ENCODE measurements at places on chromosomes 1 and 21.

DNA sequence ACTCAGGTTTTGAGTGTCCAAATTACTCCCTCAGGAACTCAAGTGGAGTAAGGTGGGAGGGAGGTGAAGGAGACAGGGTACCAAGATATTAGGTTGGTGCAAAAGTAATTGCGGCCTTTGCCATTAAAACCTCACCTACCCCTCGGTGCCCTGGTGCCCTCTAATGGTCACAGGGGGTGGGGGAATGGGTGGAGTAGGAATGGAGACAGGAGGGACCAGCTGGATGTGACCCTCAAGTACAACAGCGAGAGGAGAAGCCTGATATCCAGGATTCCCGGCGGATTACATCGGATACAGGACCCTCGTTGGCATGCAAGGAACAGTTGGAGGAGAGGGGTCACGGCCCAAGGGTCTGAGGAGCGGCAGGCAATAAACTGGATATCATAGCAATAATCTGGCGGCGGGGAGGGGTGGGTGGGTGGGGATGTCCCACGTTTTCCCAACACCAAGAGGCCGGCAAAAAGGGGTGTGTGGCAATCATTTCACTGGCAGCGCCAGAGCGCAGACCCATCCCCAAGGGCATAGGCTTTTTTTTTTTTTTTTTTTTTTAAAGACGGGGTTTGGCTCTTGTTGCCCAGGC lies 4.3 kb upstream of the ZBTB7B start:
- DNase-seq, result no peak

- DNase-seq, result peak; percentile 99
Observed at GRCh38 chr1:27111626-27112573, 43.0 kb downstream of the SLC9A1 start.

DNA sequence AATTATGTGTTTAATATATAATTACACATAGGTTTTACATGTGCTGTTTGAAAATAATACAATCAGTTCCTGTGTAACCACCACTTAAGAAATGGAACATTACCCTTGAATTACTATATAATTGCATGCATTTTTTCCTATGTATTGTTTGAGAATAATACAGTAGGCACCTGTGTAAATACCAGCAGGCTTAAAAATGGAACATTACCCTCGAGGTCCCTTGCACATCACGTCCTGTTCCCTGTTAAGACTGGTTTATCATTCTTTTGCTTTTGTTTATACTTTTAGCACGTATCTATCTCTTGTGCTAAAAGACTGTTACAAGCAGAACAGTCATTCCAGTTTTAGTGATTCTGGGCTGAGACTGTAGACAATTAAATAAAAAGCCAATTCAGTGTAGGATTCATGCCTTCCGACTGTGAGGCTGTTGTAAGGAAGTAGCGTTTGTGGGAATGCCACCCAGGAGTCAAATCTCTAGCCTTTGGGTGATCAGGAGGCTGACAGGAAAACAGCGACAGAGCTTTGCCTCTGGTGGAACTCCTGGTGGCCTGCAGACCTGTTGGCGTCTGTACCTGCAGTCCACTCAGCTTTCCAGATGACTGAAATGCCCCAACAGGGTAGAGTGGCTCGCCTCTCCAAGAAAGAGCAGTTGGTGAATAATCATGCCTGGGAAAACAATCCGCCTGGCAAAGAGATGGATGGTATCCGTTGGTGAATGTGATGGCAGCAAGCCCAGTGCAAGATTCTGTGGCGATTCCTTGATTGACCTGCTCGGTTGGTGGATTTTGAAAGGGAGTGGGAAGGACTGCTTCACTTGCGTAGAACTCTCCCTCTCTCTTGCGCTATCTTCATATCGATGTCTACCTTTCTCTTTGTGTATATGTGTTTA lies 58.0 kb downstream of the DISC1 start:
- DNase-seq, result no peak

DNA sequence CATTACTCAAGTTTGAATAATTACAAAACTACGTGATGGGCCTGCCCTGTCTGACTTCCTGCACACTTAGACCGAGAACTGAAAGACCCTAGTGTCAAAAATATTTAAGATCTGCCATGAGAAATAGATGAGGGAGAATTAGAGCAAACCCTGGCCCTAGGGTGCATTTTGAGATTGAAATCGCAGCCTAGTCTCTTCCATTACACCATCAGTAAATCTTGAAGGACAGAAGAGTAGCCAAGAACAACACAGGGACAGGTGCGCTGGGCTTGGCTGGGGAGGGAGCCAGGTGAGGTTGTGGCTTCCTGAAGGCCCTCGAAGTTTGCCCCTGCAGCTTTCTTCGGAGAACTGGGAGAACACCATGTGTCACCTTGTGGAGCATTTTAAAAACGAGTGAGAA lies 36.7 kb upstream of the KIF26B start:
- no peak for DNase-seq

DNA sequence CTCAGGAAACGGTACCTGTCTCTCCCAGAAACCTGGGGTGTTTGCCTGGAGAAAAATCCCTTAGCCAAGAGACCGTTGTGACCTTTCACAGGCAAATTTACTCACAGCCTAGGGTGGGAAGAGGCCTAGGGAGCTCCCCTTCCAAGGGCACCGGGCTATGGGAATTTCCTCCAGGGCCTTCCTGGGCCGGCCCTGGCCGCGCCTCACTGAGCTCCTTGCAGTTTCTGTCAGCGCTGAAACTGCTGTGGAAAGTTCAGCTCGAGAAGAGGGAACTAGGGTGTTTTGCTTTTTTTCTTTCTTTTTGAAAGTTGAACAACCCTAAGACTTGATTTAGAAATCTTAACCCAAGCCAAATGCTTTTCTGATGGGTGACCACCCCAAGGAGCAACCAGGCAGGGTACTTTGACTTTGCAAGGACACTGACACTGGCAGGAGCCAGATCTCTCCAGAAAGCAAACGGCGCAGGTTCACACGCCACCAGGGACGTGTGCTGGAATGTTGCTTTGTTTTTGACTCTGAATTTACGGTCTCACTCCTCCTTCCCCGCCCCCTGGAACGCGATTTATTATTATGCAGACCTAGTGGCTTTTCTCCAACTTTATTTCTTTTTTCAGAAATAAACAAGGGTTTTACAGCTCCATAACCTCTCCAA lies 229.6 kb upstream of the JUN start:
- peak; percentile 23 for DNase-seq

DNA sequence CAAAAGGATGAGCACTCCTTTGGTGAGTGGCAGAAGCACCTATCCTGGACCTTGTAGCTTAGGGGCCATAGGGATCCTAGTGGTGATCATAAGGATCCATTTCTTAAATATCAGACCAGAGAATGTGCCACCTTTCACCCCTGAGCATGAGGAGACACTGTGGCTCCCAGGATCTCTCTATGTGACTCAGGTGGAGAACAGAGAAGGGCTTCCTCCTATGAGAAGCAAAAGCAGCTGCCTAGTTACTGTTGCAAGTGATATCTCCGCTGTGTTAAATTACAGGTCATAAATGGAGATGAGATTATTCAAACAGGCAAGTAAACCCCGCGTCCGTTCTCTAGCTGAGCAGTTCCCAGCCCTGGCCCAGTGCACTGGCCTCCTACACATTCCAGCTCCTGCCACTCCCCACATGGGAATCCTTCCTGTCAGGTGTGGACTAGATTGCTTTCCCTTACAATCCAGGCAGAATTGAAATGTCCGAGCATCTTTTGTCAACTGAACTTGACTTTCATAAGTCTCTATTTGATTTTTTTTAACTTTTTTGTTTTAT lies 26.3 kb downstream of the CLEC20A start:
- DNase-seq, result no peak

GRCh38 chr1:215477632-215478031 lies 89.5 kb upstream of the KCTD3 start:
- no peak for DNase-seq

GRCh38 chr1:66351478-66351877 lies 182.5 kb upstream of the SGIP1 start:
- no peak for DNase-seq

DNA sequence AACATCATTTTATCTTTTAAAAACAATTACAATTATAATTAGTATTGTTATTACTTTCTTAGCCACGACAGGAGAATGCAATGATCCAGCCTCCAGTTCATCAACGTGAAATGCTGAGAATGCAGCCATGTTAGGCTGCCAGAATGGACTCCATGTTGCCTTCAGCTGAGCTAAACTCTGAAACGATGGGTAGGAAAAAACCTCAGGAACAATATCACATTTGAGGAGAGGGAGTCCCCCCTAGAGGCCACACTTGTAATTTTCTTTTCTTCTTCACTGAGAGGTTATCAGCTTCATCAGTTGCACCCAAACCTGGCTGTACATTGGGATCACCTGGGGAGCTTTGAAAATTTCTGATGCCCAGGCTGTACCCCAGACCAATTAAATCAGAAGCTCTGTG lies 34.6 kb upstream of the DNAH14 start:
- no peak for DNase-seq

DNA sequence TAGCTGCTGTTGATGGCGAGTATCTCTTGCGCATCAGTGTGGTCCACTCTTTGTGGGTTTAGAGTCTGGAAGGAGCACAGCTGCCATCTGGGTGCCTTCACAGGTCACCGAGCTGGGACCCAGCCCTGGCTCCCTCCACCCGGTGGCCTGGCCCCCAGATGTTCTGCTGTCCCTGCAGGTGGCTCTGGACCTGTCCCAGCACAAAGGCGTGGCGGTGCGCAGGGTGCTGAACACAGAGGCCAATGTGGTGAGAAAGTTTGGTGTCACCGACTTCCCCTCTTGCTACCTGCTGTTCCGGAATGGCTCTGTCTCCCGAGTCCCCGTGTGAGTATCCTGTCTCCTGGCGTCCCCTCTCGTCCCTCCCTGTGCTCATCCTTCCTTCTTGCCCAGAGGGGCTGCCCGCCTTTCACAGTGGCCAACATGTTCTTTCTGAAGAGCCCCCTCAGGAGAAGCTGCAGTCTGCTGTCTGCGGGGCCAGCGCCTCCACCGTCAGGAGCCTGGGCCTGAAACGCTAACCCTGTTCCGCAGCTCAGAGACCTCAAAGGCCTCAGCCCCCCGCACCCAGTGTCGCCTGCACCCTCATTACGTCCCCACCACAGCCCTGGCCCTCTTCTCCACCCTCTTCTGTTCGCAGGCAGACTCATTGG lies 27.4 kb downstream of the QSOX1 start:
- DNase-seq, result no peak

- peak; percentile 21 for DNase-seq
Observed at GRCh38 chr1:156025876-156026275, 5.1 kb upstream of the SSR2 start.

GRCh38 chr1:30654188-30654587 lies 69.2 kb downstream of the MATN1 start:
- DNase-seq, result no peak

DNA sequence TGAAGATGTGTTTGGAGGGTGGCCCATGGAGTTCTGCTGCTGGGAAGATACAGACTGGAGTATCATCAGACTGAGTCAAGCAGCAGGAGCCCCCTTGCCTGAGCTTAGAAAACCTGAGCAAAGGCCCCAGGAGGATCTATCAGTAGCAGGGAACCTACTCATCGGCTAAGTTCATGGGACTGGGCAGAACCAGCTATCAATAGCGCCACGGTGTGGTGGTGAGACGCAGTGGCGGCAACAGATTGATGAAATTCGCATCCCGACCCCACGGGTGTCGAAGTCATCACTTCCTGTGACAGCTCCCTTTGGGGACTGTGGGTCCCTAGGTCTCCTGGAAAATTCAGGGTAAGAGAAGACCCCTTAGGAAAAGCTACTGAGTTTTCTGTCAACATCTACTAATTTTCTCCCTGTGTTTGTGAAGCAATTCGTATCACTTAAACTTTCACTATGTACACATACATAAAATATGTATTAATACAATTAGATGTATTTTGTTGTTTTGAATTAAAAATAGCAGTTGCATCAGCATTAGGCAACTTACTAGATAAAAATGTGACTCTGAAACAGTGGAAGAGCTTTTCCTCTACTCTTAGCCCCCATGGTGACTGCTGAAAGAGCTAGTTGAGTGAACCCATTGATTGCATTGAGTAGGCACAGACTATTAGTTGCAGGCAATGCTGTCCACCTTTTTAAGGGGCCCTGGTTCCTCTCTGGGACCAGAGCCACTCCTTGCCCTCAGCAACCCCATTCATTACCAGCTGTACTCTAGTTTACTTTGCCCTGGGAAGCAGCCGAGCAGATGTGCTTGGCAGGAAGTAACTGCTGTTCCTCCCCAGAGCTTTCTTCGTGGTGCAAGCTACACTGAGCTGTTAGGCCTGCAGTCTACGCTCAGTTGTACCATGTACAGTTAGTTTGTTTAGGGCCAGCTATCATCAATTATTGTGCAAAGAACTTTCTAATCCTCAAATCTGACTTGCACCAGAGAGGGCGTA lies 7.3 kb upstream of the CACNA1S start:
- DNase-seq, result peak; percentile 55

DNA sequence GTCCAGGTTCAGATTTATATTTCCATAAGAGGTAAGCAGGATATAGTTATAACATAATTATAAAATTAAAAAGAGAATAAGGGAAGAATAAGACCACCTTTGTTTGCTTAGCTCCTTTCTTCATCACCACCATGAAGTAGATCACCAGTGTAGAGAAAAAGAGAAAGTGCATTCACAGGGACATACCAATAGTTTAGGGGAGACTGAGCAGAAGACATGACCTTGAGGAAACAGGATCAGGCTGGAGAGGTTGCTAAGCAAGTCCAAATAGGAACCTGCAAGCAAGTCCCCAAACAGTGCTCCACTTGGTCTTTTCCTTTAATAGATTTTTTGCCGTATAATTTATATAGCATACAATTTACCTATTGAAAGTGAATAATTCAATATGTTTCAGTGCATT lies 63.0 kb downstream of the KCNT2 start:
- no peak for DNase-seq

DNA sequence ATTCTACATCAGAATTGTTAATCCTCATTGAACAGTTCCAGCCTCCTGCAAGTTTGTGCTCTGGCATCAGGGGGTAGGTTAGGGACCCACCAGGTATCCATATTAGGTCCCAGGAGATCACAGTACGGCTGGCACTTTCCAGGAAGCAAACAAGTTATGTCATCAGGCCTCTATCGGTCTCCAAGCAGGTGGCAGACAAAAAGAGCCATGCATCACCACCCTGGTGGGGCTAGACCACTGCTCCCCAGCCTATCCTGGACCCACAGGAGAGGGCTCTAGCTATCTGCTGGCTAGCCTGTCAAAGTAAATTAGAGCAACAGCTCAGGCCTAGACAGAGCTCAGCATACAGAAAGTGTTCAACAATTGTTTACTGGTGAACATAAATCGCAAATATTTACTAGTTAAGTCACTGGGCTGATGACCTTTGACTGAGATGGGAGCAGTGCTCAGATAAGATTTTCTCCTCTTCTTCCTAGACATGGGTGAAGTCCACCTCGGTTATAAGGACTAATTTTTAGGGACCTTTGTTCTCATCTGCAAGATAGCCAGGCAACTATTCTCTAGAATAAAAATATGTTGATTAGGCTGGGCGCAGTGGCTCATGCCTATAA lies 6.4 kb downstream of the NUAK2 start:
- DNase-seq, result no peak
